Renal cortex interstitium (tissue), 15 donors: ENCODE measurements at places on chromosomes 4 and X. TPM values are rescaled to one million over a fixed set of nuclear protein-coding genes. Genes with fewer than 3 reads are reported as not detected.

Gene FRG1
- polyA plus RNA-seq, result 74.9 TPM

Gene GABRG1
- polyA plus RNA-seq, result 0.23 TPM

Gene ZMAT1
- 48.0 TPM for polyA plus RNA-seq

Gene CENPVL2
- 0.32 TPM for polyA plus RNA-seq

Gene ZNF732
- polyA plus RNA-seq, result 3.7 TPM

Gene SPANXN3
- polyA plus RNA-seq, result not detected

Gene NPY5R
- polyA plus RNA-seq, result 4.4 TPM

Gene IQSEC2
- 12.9 TPM for polyA plus RNA-seq

Gene AMOT
- polyA plus RNA-seq, result 75.5 TPM

Gene DCX
- polyA plus RNA-seq, result 2.1 TPM

Gene DUX4
- 0.59 TPM for polyA plus RNA-seq

Gene RHOH
- 0.92 TPM for polyA plus RNA-seq

Gene FAT4
- 35.0 TPM for polyA plus RNA-seq

Gene CT55
- 0.30 TPM for polyA plus RNA-seq

Gene RAB9B
- 2.4 TPM for polyA plus RNA-seq

Gene CT45A10
- not detected for polyA plus RNA-seq

Gene PDGFC
- polyA plus RNA-seq, result 77.7 TPM

Gene WAS
- polyA plus RNA-seq, result 3.9 TPM

Gene KCNE5
- 6.7 TPM for polyA plus RNA-seq

Gene SPATA18
- polyA plus RNA-seq, result 1.5 TPM
